ENCODE measurements at places on chromosomes 5 and 9.

DNA sequence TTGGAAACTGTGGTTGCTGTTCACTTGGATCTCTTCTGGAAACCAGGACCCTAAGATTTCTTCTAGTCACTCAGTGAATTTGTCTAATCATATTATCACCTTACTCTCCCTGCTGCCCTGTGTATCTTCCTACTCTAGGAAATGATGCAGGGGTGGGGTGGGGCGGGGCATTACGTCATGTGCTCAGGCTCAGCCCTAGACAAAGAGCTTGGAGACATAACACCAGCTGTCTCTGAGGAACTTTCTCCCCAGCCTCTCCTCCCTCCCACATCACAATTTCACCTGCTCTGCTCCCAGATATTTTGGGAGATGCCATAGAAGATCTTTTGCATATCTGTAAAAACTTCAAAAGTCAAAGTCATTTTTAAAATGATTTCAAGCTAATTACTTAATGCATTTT lies 470.4 kb downstream of the ZSWIM6 start:
- DNase-seq: no peak

GRCh38 chr5:3324421-3325101 lies 271.1 kb upstream of the IRX1 start:
- no peak for DNase-seq

DNA sequence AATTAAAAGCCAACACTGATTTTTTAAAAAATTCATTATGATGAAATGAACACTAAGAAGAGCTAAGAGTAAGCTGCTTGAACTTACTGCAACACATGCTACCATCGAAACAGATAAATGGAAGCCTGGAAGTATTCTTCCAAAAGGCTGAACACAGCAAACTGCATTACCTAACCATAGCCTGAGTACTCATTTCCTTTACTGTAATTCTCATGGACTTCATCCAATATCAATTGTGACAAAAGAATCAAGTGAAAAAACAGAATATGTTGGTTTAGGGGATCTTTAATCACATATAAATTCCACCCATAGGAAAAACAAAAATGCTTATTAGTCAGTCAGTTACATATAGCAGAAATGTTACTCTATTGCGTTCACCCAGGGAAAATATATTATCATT lies 68.5 kb downstream of the DROSHA start:
- DNase-seq: no peak

GRCh38 chr5:39986614-39987013 lies 561.8 kb upstream of the DAB2 start:
- no peak for DNase-seq

GRCh38 chr9:124040935-124041816 lies 29.6 kb downstream of the LHX2 start:
- DNase-seq: peak; percentile 4
